ENCODE measurements at places on chromosomes 7 and 10. TPM values are rescaled to one million over a fixed set of nuclear protein-coding genes. Genes with fewer than 3 reads are reported as not detected.

Gene NEUROG3
- not detected for total RNA-seq

Gene GJD4
- total RNA-seq, result not detected

DNA sequence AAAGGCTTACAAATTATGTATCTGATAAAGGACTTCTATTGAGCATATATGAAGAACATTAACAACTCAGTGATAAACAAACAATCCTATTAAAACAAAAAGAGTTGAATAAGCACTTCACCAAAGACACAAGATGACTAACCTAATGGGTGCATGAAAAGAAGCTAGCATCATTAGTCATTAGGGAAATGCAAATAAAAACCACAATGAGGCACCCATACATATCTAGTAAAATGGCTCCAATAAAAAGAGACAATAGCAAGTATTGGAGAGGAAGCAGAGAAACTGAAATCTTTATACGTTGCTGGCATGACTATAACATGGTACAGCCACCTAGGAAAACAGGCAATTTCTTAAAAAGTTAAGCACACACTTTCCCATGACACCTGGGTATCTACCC, 77.6 kb upstream of the ZMIZ1 start:
- peak; percentile 26 for DNase-seq

- no peak for DNase-seq
Observed at GRCh38 chr10:68043030-68043429, 32.1 kb downstream of the HERC4 start.

- no peak for DNase-seq
Observed at GRCh38 chr10:51918884-51919325, 219.5 kb upstream of the CSTF2T start.

All from LHCN-M2 (cell line).